Urinary bladder (tissue), 4 donors: ENCODE measurements at places on chromosomes 1 and 21. TPM values are rescaled to one million over a fixed set of nuclear protein-coding genes. Genes with fewer than 3 reads are reported as not detected.

PCBP3 gene
- 4.6 TPM for polyA plus RNA-seq

ERICH3 gene
- polyA plus RNA-seq: 0.11 TPM

TMEM39B gene
- 16.0 TPM for polyA plus RNA-seq

TGFBR3 gene
- 131 TPM for polyA plus RNA-seq

ZYG11A gene
- 0.13 TPM for polyA plus RNA-seq

VAV3 gene
- polyA plus RNA-seq: 3.8 TPM

CHI3L2 gene
- polyA plus RNA-seq: 4.9 TPM

CELA2B gene
- polyA plus RNA-seq: not detected

CRYBG2 gene
- polyA plus RNA-seq: 3.3 TPM

HES4 gene
- polyA plus RNA-seq: 38.5 TPM

WDR64 gene
- 0.04 TPM for polyA plus RNA-seq

IL19 gene
- not detected for polyA plus RNA-seq

EDEM3 gene
- 11.9 TPM for polyA plus RNA-seq

SKI gene
- 60.5 TPM for polyA plus RNA-seq

CTH gene
- polyA plus RNA-seq: 3.8 TPM

LRRC38 gene
- 0.98 TPM for polyA plus RNA-seq

FCRLA gene
- polyA plus RNA-seq: not detected

KRTAP12-4 gene
- polyA plus RNA-seq: not detected

HCRTR1 gene
- polyA plus RNA-seq: 0.09 TPM

GUCA2A gene
- polyA plus RNA-seq: not detected

LCK gene
- polyA plus RNA-seq: 2.1 TPM

PBX1 gene
- 67.8 TPM for polyA plus RNA-seq

RAB13 gene
- 192 TPM for polyA plus RNA-seq

SPATA1 gene
- polyA plus RNA-seq: 0.24 TPM

HS2ST1 gene
- polyA plus RNA-seq: 12.1 TPM

TRAPPC10 gene
- polyA plus RNA-seq: 11.2 TPM

INAVA gene
- polyA plus RNA-seq: 6.2 TPM

GREM2 gene
- polyA plus RNA-seq: 9.0 TPM

BSND gene
- not detected for polyA plus RNA-seq

KCNJ10 gene
- 0.06 TPM for polyA plus RNA-seq

NPR1 gene
- 31.6 TPM for polyA plus RNA-seq

AKR7A2 gene
- 53.1 TPM for polyA plus RNA-seq

AMPD1 gene
- not detected for polyA plus RNA-seq

BRDT gene
- polyA plus RNA-seq: not detected

DIO1 gene
- polyA plus RNA-seq: 0.08 TPM

ASAP3 gene
- 28.0 TPM for polyA plus RNA-seq

FCRL4 gene
- polyA plus RNA-seq: not detected

TOE1 gene
- polyA plus RNA-seq: 11.1 TPM

BEND5 gene
- polyA plus RNA-seq: 10.8 TPM

PAX7 gene
- not detected for polyA plus RNA-seq

FYB2 gene
- polyA plus RNA-seq: 0.09 TPM

CACNA1S gene
- polyA plus RNA-seq: not detected

POGZ gene
- polyA plus RNA-seq: 32.1 TPM

HPDL gene
- 1.0 TPM for polyA plus RNA-seq

HSD11B1 gene
- polyA plus RNA-seq: 12.5 TPM

CDA gene
- 5.1 TPM for polyA plus RNA-seq

KRTAP6-3 gene
- polyA plus RNA-seq: not detected

ZSWIM5 gene
- 3.6 TPM for polyA plus RNA-seq

SPRR3 gene
- 0.65 TPM for polyA plus RNA-seq

OR10Z1 gene
- polyA plus RNA-seq: not detected

LORICRIN gene
- polyA plus RNA-seq: not detected

UTS2 gene
- not detected for polyA plus RNA-seq

SPATA45 gene
- not detected for polyA plus RNA-seq

FAM131C gene
- polyA plus RNA-seq: 0.30 TPM

AMY2B gene
- polyA plus RNA-seq: 11.2 TPM

KCNH1 gene
- polyA plus RNA-seq: 0.20 TPM
